ENCODE measurements at places on chromosomes 11 and 22.

DNA sequence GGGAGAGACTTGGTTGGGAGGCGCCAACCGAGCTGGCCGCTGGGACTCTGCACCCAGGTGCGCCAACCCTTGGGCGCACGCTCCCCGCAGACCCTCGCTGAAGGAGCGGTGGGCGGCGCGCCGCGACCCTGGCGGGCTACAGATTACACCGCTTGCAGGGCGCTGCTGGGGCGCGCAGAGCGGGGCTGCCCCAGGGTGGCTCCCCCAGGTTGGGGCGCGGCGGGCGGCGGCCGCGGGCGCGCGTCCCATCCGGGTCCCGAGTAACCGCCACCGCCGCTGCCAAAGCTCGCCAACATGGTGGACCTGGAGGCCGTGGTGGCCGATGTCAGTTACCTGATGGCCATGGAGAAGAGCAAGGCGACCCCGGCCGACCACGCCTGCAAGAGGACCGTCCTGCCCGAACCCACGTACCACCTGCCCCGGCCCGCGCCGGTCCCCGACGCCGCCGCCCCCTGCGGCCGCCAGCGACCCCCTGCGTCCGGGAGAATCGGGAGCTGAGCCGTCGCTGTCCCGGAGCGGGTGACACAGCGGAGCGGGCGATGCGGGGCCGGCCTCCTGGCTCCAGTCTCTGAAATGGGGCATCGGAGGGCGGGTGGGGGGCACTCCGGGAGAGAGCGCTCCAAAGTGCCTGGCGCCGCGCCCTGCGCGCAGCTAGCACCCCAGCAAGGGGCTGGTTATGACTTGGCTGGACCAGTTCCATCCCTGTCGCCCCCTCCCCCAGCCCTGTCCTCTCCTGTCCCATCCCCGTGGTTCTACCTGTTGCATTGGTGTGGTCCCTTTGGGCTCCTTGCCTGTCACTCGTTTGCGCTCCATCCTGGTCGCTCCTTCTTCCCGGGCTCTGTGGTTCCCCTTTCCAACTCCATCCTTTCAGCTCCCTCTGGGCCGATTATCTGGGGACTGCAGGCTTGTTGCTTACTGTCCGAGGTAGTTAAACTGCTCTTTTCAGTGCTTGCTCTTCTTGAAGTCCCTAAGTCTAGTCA, 143.3 kb upstream of the GRK3 start:
- DNase-seq = no peak

- DNase-seq = peak; percentile 38
Observed at GRCh38 chr11:108733479-108734116, 68.7 kb downstream of the DDX10 start.

DNA sequence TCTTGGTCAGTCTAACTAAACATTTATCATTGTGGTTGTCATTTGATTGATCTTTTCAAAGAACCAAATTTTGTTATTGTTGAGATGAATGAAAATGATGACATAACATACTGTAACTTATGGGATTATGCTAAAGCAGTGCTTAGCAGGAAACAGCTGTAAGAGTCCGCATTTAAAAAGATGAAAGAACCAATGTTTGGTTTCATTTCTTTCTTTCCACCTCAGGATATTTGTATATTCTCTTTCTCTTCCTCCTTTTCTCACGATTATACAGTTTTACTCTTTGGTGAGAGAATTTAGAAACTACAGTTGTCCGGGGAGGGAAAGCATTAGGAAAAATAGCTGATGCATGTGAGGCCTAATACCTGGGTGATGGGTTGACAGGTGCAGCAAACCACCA, 23.1 kb downstream of the PIH1D2 start:
- DNase-seq = no peak

DNA sequence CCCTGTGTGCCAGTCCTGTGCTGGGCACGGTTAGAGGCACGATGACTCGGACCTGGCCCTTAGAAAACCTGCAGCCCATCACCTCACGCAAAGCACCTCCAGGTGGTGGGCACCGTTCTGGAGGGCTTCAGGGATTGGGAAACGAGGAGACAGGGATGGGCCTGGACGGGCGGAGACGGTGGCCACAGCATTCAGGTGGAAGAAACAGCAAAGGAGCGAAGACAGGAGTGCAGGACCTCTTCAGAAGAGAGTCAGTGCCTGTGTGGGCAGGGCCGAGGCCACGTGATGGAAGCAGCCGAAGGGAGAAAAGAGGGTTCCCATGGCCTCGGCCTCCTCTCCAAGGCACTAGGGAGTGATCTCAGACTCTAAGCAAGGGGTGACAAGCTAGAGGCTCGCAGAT, 8.1 kb upstream of the SLC22A12 start:
- DNase-seq = no peak

GRCh38 chr11:2348986-2349385, 28.1 kb upstream of the CD81 start:
- peak; percentile 61 for DNase-seq

DNA sequence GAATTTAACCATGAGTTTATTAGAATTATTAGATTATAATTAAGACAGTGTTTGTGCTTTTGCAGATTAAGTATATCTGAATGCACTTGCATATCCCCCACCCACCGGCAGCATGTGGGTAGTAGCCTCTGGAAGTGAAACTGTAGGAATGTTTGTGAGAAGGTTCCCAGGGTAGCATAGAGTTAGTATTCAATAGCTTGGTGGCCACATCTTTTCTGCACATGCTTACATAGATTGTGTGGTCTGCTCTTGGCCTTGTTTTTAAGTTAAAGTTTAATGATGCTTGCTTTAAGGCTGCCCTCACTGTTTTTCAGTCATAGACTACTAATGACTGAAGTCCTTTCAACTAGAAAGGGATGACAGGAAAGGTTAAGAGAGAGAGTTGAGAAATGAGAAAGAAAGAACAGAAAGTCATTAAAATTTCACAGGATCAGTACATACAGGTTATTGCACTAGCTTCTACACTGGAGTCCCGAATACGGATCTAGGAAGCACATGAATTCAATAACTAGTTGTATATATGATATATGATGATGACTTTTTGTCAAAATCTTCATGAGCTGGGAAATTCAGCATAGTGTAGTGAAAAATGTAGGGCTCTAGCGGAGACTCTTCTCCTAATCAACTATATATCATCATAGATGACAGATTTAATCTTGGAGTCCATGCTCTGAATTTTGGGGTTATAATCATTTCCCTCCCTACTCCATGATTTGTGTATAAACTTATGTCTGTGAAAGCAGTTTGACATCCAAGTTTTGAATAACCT, 137.1 kb downstream of the ARHGAP42 start:
- DNase-seq = no peak

DNA sequence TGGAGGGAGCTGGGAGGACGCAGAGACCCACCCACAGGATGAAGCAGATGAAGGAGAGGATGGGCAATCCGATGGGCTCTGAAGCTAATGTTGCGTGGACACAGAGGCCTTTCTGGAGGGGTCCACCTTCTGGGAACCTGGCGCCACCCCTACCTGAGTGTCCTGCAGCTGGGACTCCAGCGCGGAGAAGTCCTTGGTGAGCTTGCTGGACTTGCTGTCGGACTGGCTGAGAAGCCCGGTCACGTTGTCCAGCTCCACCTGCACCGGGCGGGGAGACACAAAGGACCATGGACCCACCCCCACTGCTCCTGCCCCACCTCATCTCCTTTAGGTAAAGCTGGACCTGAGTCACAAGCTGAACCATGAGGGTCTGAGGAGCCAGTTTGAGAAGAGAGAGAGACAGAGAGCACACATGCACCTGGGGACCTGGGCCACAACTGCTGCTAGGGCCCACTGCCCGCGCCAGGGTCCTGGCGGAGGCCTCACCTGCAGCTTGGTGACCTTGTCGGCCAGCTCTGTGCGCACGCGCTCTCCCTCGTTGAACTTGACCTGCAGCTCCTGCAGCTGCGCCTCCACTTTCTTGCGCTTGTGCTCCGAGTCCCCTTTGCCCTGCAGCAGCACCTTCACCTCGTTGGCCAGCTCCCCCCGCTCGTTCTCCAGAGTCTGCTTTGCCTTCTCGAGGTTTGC, 40.8 kb downstream of the APOL1 start:
- DNase-seq = no peak

- DNase-seq = no peak
Observed at GRCh38 chr11:70001246-70001645, 76.9 kb upstream of the ANO1 start.
